ENCODE measurements at places on chromosomes 13 and 19.

GRCh38 chr19:54616821-54617560, 13.3 kb upstream of the LILRB1 start:
- no peak overlapping the region for H3K27ac ChIP-seq
- DNase-seq: no peak
- H3K4me1 ChIP-seq: no peaks in the 10 kb centered on the region
- H3K27me3 ChIP-seq: no peaks in the 10 kb centered on the region
- no peak overlapping the region for H3K4me3 ChIP-seq

DNA sequence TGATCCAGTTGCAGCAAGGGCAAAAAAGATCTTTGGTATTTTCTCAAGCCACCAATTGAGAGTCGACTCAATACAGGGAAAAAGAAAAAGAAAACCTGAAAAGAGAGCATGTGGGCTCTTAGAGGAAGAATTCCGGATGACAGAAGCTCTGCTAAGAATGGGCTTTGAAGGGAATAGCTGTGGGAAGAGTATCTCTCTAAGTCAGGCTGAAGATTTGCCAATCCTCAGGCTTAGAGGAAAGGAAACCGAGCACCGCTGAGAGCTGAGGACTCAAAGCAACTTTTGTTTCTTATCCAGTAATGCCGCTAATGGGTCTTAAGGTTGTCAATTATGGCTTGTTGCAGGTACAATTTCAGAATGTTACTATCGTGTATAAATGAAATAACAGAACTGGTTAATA, 166.4 kb downstream of the EFNB2 start:
- peaks cover 17% of the 10 kb centered on the region for H3K4me1 ChIP-seq
- DNase-seq: no peak
- no peaks in the 10 kb centered on the region for H3K27me3 ChIP-seq
- no peak overlapping the region for H3K27ac ChIP-seq

DNA sequence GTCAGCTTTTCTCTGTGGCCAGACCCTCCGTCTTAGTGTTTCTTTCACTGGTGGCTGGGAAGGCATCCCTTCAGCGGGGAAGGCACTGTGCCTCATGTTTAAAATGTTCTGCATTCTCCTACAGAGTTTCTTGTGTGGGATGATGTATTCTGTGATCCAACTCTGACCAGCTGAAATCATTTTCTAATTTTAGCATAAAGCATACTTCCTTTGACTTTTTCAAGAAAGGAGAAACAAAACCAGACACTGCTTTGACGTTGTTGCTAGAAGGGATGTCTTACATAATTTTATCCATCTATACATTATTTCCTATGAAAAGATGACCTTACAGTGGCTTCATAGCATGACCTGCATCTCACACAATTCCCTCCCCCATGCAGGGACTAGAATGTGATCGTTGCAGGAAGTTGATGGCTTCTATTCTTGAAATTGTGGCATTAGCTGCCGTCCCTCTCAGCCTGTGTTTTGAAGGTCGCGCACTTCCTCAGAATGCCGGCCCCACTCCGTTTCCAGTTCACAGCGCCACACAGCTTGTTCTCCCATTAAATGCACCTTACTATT, 38.6 kb upstream of the TEX29 start:
- no peaks in the 10 kb centered on the region for H3K4me1 ChIP-seq
- no peak overlapping the region for H3K4me3 ChIP-seq
- no peak for DNase-seq
- no peaks in the 10 kb centered on the region for H3K27me3 ChIP-seq
- peaks cover 25% of the 10 kb centered on the region for H3K36me3 ChIP-seq
- H3K27ac ChIP-seq: no peak overlapping the region

- H3K4me1 ChIP-seq: peaks cover 32% of the 10 kb centered on the region
- H3K4me3 ChIP-seq: peak overlapping the region; percentile 86
These were observed 463 bp upstream of the POMP start for GRCh38 chr13:28658539-28658795.

GRCh38 chr13:91242652-91243051, 104.8 kb upstream of the MIR17HG start:
- DNase-seq: no peak
- peaks cover 2% of the 10 kb centered on the region for H3K4me1 ChIP-seq
- H3K27ac ChIP-seq: no peak overlapping the region
- H3K27me3 ChIP-seq: no peaks in the 10 kb centered on the region

DNA sequence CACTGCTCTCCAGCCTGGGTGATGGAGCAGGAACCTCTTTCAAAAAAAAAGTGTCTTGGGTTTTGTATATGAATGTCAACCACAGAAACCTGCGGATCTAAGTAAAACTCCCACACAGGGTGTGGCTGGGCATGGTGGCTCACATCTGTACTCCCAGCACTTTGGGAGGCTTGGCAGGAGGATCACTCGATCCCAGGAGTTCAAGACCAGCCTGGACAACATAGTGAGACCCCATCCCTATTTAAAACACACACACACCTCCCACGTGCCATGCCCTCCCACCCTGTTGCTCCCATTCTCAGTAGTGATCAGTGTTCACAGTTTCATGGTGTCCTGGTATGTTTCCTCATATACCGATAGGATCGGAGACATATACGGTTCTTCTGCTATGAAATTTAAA, 9.2 kb downstream of the TMED1 start:
- no peaks in the 10 kb centered on the region for H3K27me3 ChIP-seq
- no peak overlapping the region for H3K27ac ChIP-seq
- peaks cover 7% of the 10 kb centered on the region for H3K36me3 ChIP-seq
- DNase-seq: no peak

DNA sequence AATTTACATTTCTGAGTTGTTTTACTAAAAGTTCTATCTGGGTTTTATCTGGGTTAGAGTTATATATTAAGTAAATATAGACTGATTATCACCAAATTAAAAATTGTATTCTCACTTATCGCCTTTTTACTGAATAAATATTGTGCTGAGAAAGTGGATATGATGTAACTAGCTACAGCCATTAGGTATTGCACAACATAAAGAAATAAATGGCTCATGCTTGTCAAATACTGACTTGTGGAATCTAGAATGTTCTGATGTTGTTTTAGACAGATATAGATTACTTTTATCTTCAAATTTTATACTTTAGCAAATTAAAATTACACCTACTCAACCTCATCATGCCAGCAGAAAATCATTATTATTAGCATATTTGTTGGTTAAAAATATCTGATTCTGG, 1277.1 kb upstream of the MIR17HG start:
- DNase-seq: no peak
- H3K36me3 ChIP-seq: no peaks in the 10 kb centered on the region
- H3K27ac ChIP-seq: no peak overlapping the region
- H3K4me1 ChIP-seq: no peaks in the 10 kb centered on the region
